Central memory CD4-positive, alpha-beta T cell (primary cell): ENCODE measurements at places on chromosomes 12 and 14.

GRCh38 chr14:49306152-49306751, 279.9 kb downstream of the RPS29 start:
- DNase-seq = no peak

- no peak for DNase-seq
Measured at GRCh38 chr12:84128117-84128991, 784.2 kb downstream of the SLC6A15 start.

- no peak for DNase-seq
Measured at GRCh38 chr12:30880061-30880460, 46.5 kb upstream of the TSPAN11 start.

DNA sequence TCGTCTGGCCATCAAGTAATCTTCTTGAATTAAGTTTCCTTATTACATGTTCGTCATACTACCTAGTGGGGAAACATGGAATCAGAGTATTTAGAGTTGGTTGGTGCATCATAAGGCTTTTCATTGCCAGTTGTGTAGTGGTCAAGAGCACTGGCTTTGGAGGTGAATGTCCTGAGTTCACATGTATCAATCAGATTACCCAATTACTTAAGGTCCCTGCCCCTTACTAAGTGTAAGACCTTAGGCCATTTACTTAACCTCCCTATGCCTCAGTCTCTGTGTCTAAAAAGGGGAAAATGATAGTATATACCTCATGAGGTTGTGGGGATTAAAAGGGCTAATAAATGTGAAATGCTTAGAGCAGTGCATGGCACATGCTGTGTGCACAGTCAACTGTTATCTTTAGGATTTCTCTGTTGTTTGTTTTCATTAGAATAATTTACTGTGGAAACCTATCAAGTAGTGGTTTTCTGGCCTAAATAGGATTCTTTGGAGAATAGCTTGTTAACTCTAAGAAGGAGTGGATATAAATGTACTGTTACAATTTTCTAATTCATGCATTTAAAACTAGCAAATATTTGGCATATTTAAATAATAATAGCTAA, 27.0 kb downstream of the MSRB3 start:
- no peak for DNase-seq

DNA sequence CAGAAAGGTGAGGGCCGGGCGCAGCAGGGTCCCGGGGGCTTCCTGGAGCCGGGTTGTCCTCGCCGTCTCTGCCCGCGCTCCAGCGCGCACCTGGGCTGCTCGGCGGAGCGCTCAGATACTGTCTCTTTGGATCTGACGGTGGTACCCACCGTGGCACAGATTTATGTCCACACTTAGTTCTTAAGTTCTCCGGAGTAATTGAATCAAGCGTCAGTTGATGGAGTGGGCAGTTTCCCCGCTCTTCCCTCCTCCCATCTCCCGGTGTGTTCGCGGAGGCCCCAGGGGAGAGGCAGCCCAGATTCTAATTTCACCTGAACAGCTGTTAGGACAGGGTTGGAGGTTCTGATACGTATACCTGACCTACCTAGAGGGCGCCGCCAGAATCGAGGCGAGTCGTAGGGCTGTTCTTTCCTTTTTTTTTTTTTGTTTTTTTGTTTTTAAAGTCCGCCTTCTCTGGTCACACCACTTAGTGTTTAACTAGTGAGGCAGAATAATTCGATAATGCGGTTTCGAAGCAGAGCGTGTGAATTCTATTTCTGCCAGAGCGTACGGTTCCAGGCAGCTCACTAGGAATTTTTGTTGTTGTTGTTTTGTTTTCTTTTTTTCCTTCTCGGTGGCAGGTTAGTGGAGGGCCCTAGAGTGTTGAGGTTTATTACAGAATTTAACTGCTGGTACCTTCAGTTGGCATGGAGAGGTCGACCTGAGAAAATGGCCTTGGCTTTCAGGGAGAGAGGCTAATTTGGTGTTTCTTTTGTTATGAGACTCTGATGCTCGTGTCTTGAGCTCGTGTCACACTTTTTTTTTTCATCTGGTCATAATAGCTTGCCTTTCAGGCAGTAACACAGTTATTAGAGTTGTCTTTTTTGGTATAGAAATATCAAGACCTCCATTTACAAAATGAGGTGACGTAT, 22.3 kb upstream of the GNS start:
- no peak for DNase-seq

GRCh38 chr12:55874443-55874842, 31.7 kb upstream of the MMP19 start:
- DNase-seq = no peak

DNA sequence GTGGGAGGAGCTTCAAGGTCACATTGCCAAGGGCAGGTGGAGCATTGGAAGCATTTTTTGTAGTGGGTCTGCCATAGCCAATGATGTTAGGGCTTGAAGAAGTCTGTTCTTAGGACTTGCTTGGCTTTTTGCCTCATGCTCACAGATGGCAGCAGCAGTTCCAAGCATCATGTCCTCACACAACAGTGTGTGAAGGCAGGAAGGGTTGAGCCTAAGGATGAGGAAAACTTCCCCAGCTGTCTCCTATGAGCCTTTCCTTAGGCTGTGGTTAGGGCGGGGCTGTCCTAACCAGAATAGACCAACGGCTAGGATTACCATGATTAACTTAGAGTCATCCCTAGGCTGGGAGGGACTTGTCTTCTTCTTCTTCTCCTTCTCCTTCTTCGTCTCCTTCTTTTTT, 76.2 kb upstream of the KCNA1 start:
- DNase-seq = no peak

DNA sequence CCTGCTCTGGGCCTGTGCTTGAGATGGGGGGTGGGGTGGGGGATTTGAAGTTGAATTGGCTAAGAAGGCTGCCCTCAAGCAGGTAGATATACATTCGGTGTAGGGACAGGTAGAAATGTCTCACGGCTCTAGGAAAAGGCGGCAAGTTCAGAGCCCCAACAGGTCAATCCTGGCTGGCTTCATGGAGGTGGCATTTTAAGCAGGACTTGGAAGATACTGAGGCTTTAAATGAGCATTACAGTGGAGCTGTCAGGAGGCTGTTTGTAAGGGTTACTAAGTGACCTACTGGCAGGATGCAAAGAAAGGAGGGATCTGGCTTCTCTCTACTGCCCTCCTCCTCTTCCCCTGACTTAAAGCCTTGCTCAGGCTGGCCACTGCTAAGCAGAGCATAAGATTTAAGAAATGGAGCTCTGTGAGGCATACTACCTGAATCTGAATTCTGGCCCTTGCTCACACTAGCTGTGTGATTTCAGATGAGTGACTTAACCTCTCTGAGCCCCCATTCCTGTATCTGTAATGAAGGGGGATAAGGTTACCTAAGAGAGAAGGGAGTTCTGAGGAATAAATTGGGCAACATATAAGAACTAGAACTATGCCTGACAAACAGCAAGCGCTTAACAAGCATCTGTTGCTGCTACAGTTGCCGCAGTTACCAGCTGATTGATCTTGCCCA, 61.6 kb downstream of the SLC24A4 start:
- DNase-seq = no peak

GRCh38 chr12:98968896-98969295, 323.8 kb downstream of the APAF1 start:
- DNase-seq = no peak

GRCh38 chr12:90390947-90391346, 564.0 kb downstream of the CCER1 start:
- DNase-seq = no peak

DNA sequence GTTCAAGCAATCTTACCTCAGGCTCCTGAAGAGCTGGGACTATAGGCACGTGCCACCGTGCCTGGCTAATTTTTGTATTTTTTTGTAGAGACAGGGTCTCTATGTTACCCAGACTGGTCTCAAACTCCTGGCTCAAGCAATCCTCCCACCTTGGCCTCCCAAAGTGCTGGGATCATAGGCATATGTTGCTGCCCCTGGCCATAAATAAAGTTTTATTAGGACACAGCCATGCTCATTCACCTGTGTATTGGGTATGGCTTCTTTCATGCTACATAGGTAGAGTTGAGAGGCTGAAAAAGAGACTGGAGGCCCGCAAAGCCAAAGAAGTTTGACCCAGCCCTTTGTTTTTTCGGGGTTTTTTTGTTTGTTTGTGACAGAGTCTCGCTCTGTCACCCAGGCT, 61.7 kb upstream of the NCOR2 start:
- DNase-seq = no peak

DNA sequence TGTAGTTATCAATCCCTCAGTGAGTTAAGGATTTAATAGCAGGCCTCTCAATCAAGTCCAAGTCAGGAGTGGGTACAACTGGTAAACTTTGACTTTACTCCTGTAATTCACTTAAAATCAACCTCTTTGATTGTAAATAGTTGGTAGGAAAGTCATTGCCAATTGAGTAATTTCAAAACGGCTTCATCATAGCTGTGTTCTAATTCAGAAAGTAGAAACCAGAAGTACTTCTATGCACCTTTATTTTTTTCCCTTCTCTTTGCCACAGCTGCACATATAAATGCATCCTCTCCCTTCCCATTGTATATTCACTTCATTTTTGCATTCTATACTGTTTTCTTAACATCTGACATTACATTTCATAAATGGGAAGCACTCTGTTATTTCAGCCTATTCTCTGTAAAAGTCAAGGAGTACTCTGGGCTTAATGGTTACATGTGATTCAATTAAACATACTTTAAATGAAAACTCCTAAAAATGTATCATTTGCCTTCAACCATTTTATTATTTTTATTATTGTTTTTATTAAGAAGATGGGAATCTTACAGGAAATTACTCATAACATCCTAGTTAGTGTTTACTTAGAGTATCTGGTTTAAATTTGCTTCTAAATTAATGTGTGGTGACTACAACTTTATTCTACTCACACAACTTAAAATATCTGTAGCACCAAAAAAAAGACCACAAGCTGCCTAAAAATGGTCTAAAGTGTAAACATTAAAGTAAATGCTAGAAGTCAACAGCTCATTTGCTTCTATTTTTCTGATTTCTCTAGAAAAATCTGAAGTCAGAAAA, 171.2 kb downstream of the CEP128 start:
- DNase-seq = no peak

DNA sequence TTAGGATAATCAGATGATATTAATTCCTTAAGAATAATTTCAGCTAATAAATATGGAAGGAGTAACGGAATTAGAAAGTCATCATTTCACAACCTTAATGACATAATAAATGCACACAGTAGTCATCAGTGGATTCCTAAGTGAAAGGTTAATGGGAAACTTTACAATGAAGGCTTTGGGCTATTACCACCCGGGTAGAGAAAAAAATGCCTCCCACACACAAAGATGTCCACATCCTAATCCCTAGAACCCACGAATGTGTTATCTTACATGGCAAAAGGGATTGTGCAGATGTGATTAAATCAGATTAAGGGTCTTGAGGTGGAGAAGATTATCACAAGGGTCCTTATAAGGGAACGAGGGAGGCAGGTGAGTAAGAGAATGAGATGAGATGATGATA, 5.6 kb downstream of the TMED10 start:
- DNase-seq = no peak

GRCh38 chr12:63844391-63845341, at the start of gene SRGAP1:
Gene SRGAP1, plus strand, starts transcription at chr12:63844700. Its CDS starts 117 bp downstream, at chr12:63844817.
- no peak for DNase-seq

DNA sequence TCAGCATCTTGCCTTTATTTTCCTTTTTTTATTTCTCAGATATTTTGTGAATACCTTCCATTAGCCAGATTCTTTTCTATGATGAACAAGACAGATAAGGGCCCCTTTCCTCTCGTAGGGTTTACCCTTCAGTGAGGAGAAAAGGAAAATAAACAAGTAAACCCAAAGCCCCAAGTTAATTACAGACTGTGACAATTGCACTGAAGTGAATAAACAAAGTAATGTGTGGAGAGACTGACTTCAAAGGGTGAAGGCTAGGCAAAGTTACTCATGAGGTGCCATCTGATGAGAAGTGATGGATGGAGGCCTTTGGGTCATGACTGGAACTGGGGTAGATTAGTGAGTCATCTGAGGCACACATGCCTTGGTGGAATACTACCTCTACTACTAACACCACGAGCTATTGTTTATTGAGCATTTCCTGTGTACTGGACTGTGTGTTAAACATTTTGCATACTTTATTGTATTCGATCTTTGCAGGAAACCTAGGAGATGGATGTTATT, 143.4 kb upstream of the PRICKLE1 start:
- DNase-seq = no peak
